Camera-type eye (tissue), 1 donor: ENCODE measurements at places on chromosomes 4 and X. TPM values are rescaled to one million over a fixed set of nuclear protein-coding genes. Genes with fewer than 3 reads are reported as not detected.

WDR17 gene
- total RNA-seq: 37.8 TPM

SSX1 gene
- not detected for total RNA-seq

BCLAF3 gene
- 24.2 TPM for total RNA-seq

SRPX2 gene
- 6.3 TPM for total RNA-seq
